ENCODE measurements at places on chromosomes 5 and 9.

GRCh38 chr5:178649580-178649979, 22.7 kb upstream of the CLK4 start:
- no peak for DNase-seq

GRCh38 chr5:159764283-159765134, 151.8 kb upstream of the ADRA1B start:
- no peak for DNase-seq

GRCh38 chr9:104808035-104808614, 44.2 kb downstream of the NIPSNAP3B start:
- no peak for DNase-seq

DNA sequence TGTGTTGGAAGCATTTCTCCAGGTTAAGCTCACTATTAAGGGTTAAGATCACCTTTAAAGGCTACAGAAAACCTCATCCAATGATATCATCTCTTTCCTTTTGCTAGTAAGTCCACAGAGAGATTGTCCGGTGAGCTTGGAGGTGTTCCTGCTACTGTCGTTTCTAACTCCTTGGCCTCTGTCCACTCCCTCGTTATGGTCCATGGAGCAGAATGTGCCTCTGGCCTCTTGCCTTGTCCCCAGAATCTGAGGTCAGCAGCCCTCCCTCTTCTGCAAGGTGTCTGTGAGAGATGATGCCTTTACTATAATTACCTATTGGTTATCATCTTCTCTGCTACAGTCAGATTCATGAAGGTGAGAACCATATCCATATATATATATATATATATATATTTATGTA, 15.0 kb downstream of the ORM2 start:
- DNase-seq, result no peak

DNA sequence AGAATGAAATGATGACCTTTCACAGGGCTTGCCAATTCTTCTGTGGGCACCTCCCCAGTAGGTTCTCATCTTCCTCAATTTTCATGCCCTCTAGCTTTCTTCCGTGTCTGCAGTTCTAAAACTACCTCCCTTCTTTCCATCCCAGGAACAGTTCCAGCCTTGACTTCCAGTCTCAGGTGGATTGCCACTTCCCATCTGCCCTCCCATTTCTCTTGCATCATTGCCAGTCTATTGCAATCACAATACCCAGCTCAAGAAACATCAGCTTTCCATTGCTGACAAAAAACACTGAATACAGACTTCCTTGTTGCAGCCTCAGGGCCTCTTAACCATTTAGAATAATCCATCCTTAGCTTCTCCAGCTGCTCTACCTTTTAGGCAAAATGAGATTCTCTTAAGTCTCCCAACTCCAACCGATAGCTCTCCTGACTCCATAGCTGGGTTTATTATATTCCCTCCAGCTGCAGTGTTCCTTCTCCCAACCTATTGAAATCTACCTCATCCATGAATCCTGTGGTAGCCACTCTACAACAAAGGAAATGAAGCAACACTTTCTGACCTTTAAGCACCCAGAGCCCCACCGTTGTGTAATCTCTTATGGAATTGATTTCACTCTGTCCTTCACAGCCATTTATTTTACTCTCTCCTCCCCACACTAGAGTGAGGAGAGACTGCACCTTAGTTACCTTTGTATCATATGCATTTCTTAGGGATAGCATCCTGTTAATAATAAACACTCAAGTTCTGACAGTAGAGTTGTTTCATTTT, 75.6 kb upstream of the PCA3 start:
- DNase-seq, result no peak

GRCh38 chr5:144125163-144125726, 45.2 kb downstream of the YIPF5 start:
- no peak for DNase-seq

DNA sequence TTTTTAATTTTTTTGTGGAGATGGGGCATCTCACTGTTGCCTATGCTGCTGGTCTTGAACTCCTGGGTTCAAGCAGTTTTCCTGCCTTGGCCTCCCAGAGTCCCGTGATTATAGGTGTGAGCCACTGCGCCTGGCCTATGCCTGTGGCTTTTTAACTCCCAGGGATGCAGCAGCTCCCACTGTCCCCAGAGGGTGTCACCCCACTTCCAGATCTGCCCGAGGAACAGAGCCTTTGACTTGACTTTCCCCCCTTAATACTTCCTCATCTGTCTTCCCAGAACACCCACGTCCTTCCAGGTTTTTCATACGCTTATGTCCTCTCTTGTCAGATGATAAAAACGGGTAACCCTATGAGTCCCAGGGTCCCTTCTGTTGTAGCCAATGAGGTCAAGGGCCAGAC, 7.6 kb upstream of the PRRC2B start:
- DNase-seq, result no peak

- no peak for DNase-seq
These were observed 282.0 kb downstream of the ISL1 start for GRCh38 chr5:51665251-51665593.

- DNase-seq, result no peak
These were observed 521 bp upstream of the PTGS1 start for GRCh38 chr9:122370303-122370702.

- no peak for DNase-seq
These were observed 44.5 kb downstream of the AMBP start for GRCh38 chr9:114033397-114034103.

DNA sequence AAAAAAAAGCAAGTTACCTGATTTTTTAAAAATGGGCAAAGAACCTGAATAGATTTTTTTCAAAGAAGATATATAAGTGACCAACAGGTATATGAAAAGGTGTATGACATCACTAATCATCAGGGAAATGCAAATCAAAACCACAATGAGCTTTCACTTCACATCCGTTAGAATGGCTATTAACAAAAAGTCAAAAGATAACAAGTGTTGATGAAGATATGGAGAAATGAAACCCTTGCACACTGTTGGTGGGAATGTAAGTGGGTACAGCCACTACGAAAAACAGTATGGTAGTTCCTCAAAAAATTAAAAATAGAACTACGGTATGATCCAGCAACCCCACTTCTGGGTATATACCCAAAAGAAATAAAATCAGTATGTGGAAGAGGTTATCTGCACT, 134.8 kb downstream of the UGCG start:
- no peak for DNase-seq

- no peak for DNase-seq
These were observed 526.7 kb upstream of the WWC1 start for GRCh38 chr5:167764641-167765289.

DNA sequence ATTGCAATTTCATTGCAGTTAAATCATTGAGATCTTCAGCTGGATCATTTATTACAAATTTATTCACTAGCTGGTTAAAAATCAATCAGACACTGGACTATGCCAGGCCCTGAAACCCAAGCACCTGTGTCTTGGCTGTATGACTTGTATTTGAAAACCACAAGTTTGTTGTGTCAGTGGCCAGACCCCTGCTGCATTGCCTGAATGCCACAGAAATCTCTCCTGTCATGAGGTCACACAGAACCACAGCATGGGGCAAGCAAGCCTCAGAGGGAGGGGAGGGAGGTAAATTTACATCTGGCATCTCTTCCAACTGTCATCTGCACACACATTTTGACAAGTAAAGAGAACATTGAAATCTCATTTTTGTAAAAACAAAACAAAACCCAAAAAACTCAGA, 90.0 kb downstream of the ARRDC3 start:
- DNase-seq, result no peak

GRCh38 chr9:36623280-36623679, 50.6 kb downstream of the MELK start:
- no peak for DNase-seq

DNA sequence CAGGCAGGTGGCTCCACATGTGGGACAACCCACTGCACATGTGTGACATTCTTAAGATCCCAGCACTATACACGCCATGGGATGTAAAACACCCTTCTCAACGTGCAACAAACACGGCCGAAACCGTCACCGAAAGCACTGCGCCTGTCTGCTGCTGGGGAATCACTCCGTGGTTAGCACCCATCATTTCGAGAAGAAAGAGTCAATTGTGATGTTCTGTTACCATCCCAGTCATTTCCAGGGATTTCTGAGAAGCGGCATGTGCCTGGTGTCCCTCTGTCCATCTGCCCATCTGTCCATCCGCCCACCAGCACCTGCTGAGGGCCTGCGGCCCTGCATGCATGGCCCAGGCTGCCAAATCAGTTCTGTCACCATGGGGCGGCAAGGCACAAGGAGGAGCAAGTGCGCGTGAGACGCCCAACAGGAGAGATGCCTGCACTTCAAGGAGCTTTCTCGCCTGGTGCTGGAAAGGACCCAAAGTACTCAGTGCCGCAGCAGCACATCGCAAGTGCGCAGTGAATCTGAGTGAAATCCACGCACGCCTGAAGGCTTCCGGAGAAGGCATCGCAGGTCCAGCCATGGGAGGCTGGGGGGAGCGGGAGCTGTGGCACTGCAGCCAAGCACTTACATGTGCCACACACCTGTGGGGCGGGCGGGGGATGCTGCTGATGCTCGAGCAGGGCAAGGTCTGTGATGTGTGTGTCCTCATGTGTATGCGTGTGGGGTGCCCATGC, 38.0 kb downstream of the VAV2 start:
- no peak for DNase-seq

DNA sequence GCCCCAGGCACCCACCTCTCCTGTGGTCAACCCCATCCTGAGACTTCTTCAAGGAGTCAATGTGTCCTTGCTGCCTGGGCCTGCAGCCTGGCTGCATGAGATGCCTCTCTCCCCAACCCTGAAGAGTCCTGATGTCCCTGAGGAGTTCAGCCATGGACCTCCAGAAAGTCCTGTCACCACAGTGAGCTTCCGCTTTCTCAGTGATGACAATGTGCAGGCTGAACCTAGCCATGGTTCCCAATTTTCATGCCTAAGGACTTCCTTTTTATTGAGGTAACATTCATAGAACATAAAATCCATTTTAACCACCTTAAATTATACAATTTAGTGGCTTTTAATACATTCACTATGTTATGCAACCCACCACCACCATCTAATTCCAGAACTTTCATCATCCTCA, 29.1 kb downstream of the DAP start:
- DNase-seq, result no peak

GRCh38 chr5:6525910-6526309, 77.3 kb downstream of the UBE2QL1 start:
- no peak for DNase-seq

- DNase-seq, result no peak
These were observed 113.6 kb upstream of the SPATA31C2 start for GRCh38 chr9:88251903-88252302.

- no peak for DNase-seq
These were observed 110.7 kb upstream of the TRIM32 start for GRCh38 chr9:116576386-116576785.

DNA sequence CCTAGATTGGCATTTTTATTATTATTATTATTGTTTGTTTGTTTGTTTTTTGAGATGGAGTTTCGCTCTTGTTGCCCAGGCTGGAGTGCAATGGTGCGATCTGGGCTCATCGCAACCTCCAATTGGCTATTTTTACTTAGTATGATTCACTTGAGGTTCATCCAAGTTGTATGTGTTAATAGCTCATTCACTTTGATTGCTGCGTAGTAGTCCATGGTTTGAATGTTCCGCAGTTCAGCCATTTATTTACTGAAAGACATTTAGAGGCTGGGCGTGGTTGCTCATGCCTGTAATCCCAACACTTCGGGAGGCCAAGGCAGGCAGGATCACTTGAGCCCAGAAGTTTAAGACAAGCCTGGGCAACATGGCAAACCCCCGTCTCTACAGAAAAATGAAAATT, 22.6 kb upstream of the MELK start:
- no peak for DNase-seq

- no peak for DNase-seq
These were observed 193.7 kb downstream of the ENC1 start for GRCh38 chr5:74446725-74447241.

GRCh38 chr9:126692759-126693427, 79.2 kb downstream of the LMX1B start:
- peak; percentile 55 for DNase-seq

- peak; percentile 62 for DNase-seq
These were observed 8.3 kb upstream of the TIFAB start for GRCh38 chr5:135460246-135461033.

All from RWPE2 (cell line).